Neural crest cell (in vitro differentiated cells): ENCODE measurements at places on chromosomes 5 and 9. TPM values are rescaled to one million over a fixed set of nuclear protein-coding genes. Genes with fewer than 3 reads are reported as not detected.

The HTR1A gene
- total RNA-seq: not detected in 2 replicates

The FOXI1 gene
- not detected in 2 replicates for total RNA-seq

The KCTD16 gene
- total RNA-seq: 0.37 and 0.52 TPM in 2 replicates

- H3K36me3 ChIP-seq: no peaks in the 10 kb centered on the region
- no peak overlapping the region for H3K4me3 ChIP-seq
- DNase-seq: no peak
- peaks cover 6% of the 10 kb centered on the region for H3K4me1 ChIP-seq
These were observed 154.8 kb downstream of the ADAMTS6 start for GRCh38 chr5:65326922-65327321.

GRCh38 chr5:29720954-29721353 is 1472.5 kb upstream of the CDH6 start:
- no peaks in the 10 kb centered on the region for H3K27me3 ChIP-seq
- no peaks in the 10 kb centered on the region for H3K36me3 ChIP-seq
- H3K4me1 ChIP-seq: no peaks in the 10 kb centered on the region
- H3K4me3 ChIP-seq: no peak overlapping the region
- no peak for DNase-seq

- H3K4me3 ChIP-seq: no peak overlapping the region
- H3K27ac ChIP-seq: no peak overlapping the region
- no peaks in the 10 kb centered on the region for H3K36me3 ChIP-seq
- H3K27me3 ChIP-seq: peaks cover 4% of the 10 kb centered on the region
These were observed 326.1 kb downstream of the ASTN2 start for GRCh38 chr9:117088786-117089185.

DNA sequence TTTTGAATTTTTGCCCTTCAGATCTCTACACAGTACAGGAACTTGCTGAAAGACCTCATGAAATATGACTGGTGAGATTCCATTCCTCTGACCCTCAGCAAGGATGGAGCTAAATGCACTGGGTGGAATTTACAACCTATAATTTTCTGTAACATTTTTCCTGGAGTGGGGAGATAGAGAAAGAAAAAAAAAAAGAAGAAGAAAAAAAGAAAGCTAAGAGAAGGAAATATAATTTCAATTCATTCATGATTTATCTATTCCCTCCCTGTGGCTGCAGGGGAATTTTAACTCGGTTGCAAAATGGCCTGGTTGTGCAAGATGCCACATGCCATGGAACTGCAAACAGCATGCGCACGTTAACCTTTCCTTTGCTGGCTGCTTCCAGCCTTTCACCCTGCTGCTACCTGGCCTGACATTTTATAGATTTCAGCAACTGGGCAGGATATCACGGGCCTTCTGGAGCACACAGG is 155.4 kb downstream of the FSTL4 start:
- no peak overlapping the region for H3K4me3 ChIP-seq
- no peaks in the 10 kb centered on the region for H3K27me3 ChIP-seq
- no peak for DNase-seq

GRCh38 chr5:137096149-137097103 is 402.7 kb downstream of the SPOCK1 start:
- peaks cover 11% of the 10 kb centered on the region for H3K4me1 ChIP-seq
- no peaks in the 10 kb centered on the region for H3K27me3 ChIP-seq
- no peak overlapping the region for H3K27ac ChIP-seq
- no peak overlapping the region for H3K4me3 ChIP-seq

DNA sequence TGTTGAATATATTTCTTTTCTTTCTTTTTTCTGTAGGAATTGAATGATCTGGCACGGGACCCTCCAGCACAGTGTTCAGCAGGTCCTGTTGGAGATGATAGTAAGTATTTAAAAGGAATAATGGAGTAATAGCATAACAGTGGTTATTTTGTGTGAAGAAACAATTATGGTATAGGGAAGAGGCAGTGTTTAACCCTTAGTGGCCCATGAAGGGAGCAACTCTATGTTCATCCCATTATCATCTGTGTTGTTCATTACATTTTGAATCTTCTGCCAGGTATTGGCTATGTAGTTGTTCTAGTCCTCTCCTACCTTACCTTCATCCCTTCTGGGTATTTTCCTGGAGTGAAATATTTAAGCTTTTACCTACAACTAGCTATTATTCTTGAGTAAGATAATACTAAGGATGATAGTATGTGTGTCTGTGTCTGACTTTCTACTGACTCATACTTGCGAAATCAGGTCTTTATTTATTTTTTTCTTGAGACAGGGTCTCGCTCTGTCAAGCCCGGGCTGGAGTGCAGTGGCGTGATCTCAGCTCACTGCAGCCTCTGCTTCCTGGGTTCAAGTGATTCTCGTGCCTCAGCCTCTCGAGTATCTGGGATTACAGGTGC is 39.3 kb downstream of the UBE2D2 start:
- H3K36me3 ChIP-seq: peaks cover 6% of the 10 kb centered on the region
- H3K4me3 ChIP-seq: no peak overlapping the region
- no peak overlapping the region for H3K27ac ChIP-seq

GRCh38 chr5:137320056-137321045 is 178.8 kb downstream of the SPOCK1 start:
- H3K4me1 ChIP-seq: peaks cover 9% of the 10 kb centered on the region
- peak; percentile 49 for DNase-seq
- H3K4me3 ChIP-seq: no peak overlapping the region
- H3K27ac ChIP-seq: no peak overlapping the region

GRCh38 chr5:69276422-69277174 is 41.9 kb downstream of the CDK7 start:
- DNase-seq: no peak
- H3K27ac ChIP-seq: no peak overlapping the region
- no peak overlapping the region for H3K4me3 ChIP-seq
- H3K27me3 ChIP-seq: no peaks in the 10 kb centered on the region

- H3K27ac ChIP-seq: no peak overlapping the region
- no peak overlapping the region for H3K4me3 ChIP-seq
- no peaks in the 10 kb centered on the region for H3K27me3 ChIP-seq
- no peak for DNase-seq
- H3K36me3 ChIP-seq: no peaks in the 10 kb centered on the region
- peaks cover 8% of the 10 kb centered on the region for H3K4me1 ChIP-seq
These were observed 153.1 kb upstream of the KLF9 start for GRCh38 chr9:70567511-70567910.

- no peaks in the 10 kb centered on the region for H3K36me3 ChIP-seq
- H3K27ac ChIP-seq: no peak overlapping the region
- no peak for DNase-seq
- H3K27me3 ChIP-seq: no peaks in the 10 kb centered on the region
- peaks cover 4% of the 10 kb centered on the region for H3K4me1 ChIP-seq
These were observed 223.2 kb downstream of the CACNA1B start for GRCh38 chr9:138100711-138101350.

DNA sequence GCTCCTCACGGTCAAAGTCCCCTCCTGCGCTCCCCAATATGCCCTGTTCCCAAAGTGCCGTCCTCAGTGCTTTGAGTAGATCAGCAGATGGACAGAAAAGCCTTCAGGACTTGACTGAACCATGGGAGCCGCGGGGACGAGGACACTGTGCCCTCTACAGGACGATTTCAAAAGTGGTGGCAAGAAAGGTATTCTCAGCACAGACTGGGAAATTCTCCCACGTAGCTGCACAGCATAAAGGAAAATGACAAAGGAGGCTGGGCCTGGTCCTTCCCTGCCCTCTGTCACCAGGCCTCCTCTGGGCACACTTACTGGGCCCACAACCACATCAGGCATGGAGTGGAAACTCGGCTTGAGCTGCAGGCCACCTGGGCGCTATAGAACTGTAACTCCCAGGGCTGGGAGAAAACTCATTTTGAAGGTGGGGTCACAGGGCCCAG is 16.7 kb upstream of the MTMR12 start:
- H3K4me3 ChIP-seq: no peak overlapping the region
- H3K4me1 ChIP-seq: peaks cover 19% of the 10 kb centered on the region
- peak; percentile 37 for DNase-seq
- no peaks in the 10 kb centered on the region for H3K36me3 ChIP-seq
